ENCODE measurements at places on chromosomes 7 and 10.

- DNase-seq, result no peak
These were observed 1.7 kb upstream of the ST7 start for GRCh38 chr7:116951366-116952292.

DNA sequence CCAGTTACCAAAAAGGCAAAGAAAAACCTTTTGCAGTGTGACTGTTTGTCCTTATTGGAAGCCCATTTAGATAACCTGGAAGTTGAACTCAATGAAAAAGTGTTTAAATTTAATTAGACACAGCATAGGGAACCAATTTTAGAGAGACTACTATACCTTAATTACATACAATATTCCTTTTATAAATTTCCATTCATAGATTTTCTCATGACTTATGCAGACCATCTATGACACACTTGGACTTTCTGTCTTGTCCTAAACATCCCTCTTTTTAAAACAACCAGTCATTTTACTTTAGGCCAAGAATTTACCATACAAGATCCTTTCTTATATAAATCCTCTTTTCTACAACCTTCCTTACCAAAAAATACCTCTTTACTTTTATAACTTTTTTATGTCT lies 61.6 kb downstream of the MTURN start:
- DNase-seq, result no peak

DNA sequence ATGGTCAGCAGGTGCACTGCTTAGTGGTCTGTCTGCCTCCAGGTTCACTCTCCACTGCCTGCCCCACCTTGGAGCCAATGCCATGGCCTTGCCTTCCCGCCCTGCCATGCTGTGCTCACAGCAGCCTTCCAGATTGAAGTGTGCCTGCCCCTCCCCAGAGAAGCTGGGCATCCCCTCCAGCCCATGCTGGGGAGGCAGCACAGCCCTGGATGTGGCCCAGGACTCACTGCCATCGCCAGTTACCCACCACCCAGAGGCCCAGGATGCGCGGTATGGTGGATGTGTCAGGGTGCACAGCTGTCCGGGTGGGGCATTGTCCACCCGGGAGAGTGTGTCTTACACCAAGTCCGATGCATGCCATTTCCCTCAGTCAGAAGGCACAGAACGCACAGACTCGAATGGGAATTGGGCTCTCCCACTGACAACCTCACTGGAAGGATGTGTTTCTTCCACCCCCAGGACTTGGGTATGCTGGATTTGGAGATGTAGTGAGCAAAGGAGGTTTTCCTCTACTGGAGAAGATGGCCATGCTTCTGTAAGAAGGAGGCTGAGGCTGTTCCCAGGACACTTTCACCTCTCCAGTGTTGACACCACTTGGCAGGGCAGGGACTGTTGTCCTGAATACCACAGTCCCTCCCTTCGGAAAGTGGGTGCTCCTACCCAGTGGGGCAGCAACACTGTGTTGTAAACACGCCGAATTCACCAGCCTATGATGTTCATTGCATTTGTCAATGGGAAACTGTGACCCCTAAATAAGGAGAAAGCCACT lies 122.0 kb downstream of the ADARB2 start:
- DNase-seq, result no peak

DNA sequence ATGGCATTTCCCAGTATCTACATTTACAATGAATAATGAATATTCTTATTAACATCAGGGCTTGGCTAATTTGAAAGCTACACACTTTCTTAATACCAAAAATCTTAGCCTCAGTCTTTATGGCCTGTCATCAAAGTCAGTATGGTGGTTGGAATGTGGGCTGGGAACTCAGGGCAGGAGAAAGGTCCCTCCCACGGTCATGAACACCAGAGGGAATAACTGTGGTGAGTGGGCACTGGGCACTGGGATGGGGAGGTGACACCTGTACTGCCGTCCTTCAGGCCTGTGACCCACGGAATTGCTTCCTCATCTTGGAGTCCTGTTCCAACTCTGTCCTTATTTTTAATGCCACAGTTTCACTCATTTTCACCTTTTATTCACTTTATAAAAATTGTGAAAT lies 276.9 kb upstream of the PLPP4 start:
- no peak for DNase-seq

- peak; percentile 54 for DNase-seq
These were observed 132.4 kb downstream of the TSPAN12 start for GRCh38 chr7:120725376-120726039.

- DNase-seq, result no peak
These were observed 342.2 kb upstream of the MEOX2 start for GRCh38 chr7:16028636-16029035.

GRCh38 chr7:121294448-121294992 lies 34.3 kb upstream of the WNT16 start:
- no peak for DNase-seq

Measured in kidney (tissue), 22 donors.